ENCODE measurements at places on chromosomes 2 and 18.

DNA sequence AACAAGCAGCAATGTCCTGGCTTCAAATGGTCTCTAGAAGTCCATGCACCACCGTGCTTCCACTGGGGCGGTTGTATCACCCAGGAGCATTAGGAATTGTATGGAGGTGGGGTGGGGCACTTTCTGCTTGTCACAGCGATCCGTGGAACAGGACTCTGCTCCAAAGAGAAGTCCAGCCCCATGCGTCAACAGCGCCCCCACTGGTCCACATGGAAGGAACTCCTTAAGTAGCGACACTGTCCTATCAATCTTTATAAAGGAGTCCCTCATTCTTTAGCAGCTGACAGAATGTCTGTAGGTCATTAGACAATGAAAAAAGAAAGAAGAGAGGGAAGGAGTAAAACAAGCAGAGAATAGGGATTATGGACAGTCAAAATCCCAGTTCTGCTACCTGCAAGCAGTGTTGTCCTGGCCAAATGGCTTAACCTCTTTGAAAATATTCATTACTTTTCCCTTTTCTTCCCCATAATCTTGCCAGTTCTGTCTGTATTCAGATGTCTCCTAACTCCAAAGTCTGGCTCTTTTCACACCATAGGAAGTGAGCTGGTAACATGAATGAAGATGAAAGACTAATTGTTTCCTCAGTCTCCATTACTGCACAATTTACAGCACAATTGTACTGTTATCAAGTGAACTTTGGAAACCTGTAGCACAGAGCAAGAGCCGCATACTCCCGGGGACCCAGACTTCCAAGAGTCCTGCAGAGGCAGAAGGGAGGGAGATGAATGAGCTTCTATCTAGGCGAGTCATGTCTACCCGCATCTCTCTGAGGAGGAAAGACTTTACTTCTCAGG is 9.9 kb downstream of the NFE2L2 start:
- no peak for DNase-seq

DNA sequence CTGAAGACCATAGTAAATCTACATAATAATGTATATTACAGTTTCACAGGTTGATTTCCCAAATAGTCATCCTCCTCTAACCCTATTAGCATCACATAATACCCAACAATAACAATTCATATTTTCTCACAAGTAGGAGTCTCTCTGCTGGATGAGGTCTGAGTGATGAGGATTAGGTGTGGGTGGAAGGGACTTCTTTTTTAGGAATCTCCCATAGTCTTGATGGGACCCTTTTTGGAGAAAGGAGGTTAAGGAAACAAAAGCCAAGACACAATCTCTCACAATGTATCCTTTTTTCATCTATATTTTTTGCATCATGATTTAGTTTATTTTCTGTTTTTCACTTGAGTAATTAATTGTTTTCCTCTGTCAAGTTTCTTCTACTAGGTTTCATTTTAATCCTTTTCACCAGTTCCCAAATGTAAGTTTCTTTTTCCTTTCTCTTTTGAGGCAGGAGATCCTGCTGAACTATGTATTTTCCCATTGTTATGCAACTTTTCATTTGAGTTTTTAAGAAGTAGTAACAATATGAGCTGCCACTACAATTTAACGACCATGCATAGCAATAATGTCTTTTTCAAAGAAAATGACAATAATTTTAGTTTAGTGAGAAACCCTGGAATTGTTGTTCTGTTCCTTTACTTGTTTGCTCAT is 2.5 kb upstream of the IFIH1 start:
- no peak for DNase-seq

DNA sequence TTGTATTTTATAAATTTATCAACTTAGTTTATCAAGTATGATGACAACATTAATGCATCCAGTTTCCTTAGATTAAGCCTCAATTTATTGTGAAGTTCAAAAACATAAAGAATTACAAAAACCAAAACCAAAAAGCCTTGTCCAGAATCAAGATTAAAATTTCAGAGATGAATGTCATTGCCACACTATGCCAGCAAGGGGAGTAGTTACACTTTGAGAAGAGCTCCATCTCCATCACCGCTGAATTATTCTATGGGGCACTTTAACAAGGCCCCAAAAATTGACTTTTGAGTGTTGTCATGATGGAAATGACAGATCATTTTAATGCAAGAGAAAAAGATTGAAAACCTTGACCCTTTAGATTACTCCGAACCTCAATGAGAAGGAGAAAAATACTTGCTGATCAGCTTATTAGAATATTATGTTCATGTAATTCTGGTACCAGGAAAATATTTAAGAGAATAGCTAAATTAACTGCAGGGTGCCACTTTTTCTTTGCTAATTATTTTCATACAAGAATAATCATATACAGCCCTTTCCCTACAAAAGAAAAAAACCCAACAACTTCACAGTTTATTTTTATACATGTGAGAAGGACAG is 152.5 kb upstream of the AQP4 start:
- DNase-seq, result no peak

- DNase-seq, result no peak
These were observed 61.1 kb downstream of the XRCC5 start for GRCh38 chr2:216170076-216170763.

DNA sequence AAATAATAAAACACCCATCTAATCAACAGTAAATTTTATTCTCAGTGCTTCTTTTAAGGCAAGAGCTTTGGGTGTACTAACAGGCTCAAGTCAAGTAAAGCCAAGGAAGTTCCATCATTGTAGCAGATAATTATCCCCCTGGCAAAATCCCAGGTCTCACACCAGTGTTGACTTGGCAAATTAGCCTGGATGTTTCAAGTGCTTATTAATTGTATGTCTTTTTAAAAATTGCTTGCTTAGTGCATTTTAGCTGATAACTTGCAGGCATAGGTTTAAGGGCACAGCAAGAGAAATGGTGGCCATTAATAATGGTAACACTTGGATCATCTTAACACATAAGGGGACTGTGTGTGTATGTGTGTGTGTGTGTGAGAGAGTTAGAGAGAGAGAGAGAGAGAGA is 42.0 kb upstream of the FMNL2 start:
- no peak for DNase-seq

GRCh38 chr2:189049709-189050164 is 75.6 kb downstream of the COL3A1 start:
- no peak for DNase-seq

GRCh38 chr2:29278966-29279365 is 163.8 kb downstream of the CLIP4 start:
- no peak for DNase-seq

GRCh38 chr2:74617122-74617521 is 31.0 kb downstream of the M1AP start:
- no peak for DNase-seq

DNA sequence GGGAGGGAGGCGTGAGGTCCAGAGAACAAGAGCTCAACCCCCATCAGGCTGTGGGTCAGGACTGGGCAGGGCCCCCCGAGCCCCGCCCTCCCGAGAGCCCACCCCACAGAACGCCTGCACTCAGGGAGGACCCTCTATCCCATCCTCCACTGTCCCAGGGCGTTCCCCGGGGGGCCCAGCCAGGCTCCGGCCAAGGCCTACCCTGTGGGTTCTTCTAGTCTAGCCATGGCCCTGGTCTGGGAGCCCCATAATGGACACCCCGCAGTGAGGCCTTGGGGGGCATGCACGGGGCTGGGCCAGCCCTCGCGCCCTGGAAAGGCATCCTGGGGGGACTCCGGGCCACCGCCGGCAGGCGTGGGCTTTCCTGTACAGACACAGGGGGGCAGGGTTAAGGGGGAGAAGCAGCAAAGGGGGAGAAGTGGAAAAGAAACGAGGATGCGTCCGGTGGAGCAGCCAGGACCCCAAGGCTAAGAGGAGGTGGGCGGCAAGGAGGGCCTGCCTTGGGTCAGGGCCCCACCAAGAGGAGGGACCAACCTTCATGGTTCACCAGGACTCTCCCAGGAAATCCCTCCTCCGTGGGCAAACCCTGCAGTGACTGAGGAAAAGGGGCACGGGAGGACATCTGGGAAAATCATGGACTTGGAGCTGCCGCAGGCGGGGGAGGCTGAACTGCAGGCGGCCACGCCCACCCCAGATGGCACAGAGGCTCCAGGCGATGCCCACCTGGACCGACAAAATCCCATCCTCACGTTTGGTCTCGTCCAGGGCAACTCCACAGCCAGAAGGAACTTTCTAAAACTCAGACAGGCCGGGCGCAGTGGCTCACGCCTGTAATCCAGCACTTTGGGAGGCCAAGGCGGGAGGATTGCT is 2.7 kb upstream of the CROCC2 start:
- DNase-seq, result no peak

GRCh38 chr2:151651274-151651673 is 83.0 kb downstream of the NEB start:
- DNase-seq, result no peak

- DNase-seq, result no peak
These were observed 116.5 kb downstream of the GALR1 start for GRCh38 chr18:77366067-77366719.

GRCh38 chr2:212918336-212918735 is 233.1 kb downstream of the IKZF2 start:
- DNase-seq, result no peak

GRCh38 chr18:75003764-75004690 is 204.9 kb downstream of the PTGR3 start:
- DNase-seq, result no peak

GRCh38 chr2:223578846-223579245 is 23.3 kb downstream of the SCG2 start:
- DNase-seq, result no peak

DNA sequence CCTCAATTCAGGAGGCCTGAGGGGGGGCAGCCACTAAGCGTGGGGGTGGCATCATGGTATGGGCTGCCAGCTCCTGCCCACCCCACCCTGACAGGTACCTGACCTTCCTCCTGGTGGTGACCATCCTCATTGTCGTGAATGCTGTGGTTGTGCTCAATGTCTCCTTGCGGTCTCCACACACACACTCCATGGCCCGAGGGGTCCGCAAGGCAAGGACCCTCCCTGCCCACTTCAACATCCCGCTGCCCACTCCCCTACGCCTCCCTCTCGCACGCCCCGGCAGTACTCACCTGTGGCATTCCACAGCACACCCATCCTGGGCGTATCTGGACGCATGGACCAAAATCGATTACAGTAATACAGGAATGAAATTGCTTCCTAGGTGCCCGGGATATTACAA is 4.0 kb downstream of the CHRNG start:
- no peak for DNase-seq

- no peak for DNase-seq
These were observed 299.0 kb downstream of the MYCN start for GRCh38 chr2:16239296-16239850.

DNA sequence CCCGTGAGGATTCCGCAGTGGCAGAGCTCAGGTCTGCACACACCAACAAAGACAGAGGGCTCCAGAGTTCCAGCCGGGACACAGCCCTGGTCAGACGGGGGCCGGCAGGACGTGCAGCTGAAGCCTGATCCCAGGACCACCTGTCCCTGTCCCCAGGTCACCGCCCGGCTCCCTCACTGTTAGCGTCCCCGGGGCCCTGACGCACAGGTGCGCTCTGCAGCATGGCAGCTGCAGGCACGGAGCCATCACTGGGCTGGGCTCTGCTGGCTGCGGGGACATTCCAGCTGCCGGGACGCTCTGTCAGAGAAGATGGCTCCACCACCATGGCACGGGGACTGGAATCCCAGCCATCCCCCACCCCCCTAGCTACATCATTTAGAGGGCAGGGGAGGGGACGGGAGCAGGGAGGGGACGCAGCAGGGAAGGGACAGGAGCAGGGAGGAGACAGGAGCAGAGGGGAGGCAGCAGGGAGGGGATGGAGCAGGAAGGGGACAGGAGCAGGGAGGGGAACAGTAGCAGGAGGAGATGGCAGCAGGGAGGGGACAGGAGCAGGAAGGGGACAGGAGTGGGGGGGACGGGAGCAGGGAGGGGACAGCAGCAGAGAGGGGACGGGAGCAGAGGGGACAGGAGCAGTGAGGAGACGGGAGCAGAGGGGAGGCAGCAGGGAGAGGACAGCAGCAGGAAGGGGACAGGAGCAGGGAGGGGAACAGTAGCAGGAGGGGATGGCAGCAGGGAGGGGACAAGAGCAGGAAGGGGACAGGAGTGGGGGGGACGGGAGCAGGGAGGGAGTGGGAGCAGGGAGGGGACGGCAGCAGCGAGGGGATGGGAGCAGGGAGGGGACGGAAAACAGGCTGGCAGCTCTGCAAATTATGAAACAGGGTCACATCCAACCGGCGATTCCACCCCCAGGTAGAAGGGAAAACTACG is 39.8 kb downstream of the SLC66A2 start:
- DNase-seq, result no peak

GRCh38 chr2:234917211-234917975 is 34.4 kb upstream of the SH3BP4 start:
- DNase-seq, result no peak

- DNase-seq, result no peak
These were observed 9.7 kb upstream of the CIB4 start for GRCh38 chr2:26650713-26651469.

DNA sequence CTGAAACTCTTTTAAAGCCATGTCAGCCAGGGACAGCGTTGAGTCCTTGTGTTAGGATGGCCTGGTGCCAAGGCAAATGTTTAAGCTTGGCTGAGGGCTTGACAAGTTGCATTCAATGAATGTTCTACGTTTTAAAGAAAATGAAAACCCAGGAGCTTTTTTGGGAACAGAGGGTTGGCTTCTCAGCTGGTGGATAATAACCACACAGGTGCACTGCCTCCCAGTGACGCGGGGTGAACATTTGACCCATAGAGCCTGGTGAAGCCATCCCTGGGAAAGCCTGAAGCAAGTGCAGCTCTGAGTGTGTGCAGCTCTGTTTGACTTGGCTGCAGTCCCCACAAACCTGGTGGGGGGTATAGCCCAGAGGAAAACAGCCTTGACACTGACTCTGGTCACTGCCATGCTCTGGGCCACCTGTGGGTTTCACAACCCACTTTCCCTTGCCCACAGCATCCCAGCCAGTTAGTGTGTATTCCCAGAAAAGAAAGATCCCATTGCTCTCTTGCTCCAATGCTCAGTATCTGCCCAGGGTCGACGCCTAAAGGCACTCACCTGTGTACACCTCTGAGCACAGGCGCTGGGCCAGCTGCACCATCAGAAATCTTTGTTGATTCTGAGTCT is 874.9 kb downstream of the RNF144A start:
- DNase-seq, result no peak

GRCh38 chr2:215657844-215658243 is 222.0 kb upstream of the FN1 start:
- DNase-seq, result peak; percentile 66

- no peak for DNase-seq
These were observed 327.8 kb downstream of the MEIS1 start for GRCh38 chr2:66762761-66763160.

Data from fibroblast of gingiva (primary cell).